ENCODE measurements at places on chromosomes 16 and 17. TPM values are rescaled to one million over a fixed set of nuclear protein-coding genes. Genes with fewer than 3 reads are reported as not detected.
A peak's percentile ranks its signal among the peaks of the same experiment; 100 is the strongest.

DNA sequence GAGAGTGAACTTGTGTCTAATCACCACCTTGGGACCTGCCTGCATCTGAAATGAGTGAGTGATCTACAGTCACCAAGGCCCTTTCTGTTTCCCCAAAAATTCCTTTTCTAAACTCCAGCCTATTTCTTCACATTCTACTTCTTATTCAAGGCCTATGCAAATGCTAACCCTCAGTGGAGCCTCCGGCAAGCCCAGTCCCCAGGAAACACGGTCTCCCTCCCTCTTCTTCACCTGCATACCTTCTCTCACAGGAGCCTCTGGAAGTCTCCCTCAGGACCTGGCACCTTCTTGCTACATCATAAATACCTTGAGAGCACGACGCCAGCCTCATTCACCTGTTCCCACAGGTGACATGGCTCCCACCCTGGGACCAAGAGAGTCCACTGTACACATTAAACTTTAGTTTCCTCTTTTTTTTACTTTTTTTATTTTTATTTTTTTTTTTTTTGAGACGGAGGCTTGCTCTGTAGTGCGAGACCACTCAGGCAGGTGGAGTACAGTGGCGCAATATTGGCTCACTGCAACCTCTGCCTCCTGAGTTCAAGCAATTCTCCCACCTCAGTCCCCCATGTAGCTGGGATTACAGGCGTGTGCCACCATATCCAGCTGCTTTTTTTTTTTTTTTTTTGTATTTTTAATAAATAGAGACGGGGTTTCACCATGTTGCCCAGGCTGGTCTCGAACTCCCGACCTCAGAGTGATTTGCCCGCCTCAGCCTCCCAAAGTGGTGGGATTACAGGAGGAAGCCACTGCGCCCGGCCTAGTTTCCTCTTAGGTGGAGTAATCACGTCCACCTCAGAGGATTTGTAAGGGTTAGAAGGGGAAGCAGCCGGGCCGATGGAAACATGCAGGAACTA lies 97.3 kb downstream of the ANKRD11 start:
- no peak for DNase-seq

The LRRC36 gene
- not detected for total RNA-seq

The HOXB7 gene
- total RNA-seq, result 0.44 TPM

The SHPK gene
- total RNA-seq, result 6.1 TPM

The PGS1 gene
- 24.3 TPM for total RNA-seq

- DNase-seq, result no peak
These were observed 16.4 kb upstream of the KDM6B start for GRCh38 chr17:7817643-7817964.

- DNase-seq, result no peak
These were observed 323.3 kb downstream of the BCAS3 start for GRCh38 chr17:61000911-61001310.

GRCh38 chr17:43517161-43517560 lies 29.0 kb downstream of the ETV4 start:
- DNase-seq, result no peak

- DNase-seq, result peak; percentile 79
These were observed 961 bp downstream of the FGF11 start for GRCh38 chr17:7440113-7440833.

DNA sequence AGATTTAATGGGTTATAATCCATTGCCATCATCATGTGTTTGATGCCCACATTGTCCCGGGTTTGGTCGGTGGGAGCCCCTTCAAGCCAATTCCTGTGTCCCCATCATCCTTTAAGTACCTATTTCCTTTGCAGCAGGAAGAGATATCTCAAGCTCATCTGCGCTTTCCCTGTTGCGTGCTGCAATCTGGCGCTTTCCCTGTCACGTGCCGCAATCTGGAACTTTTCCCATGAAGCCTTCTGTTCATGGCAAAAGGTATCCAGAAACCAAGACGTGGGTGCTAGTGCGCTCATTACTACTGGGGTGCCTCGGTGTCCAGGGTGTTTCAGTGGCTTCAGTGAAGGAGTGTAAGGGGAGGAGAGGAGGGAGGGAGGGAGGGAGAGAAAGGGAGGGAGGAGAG lies 174.6 kb upstream of the ZNF469 start:
- DNase-seq, result no peak

The HIC1 gene
- total RNA-seq, result 22.1 TPM

The CHRNB1 gene
- 13.8 TPM for total RNA-seq

GRCh38 chr17:47800686-47801085 lies 20.9 kb downstream of the OSBPL7 start:
- DNase-seq, result no peak

GRCh38 chr17:50807675-50808074 lies 27.7 kb upstream of the WFIKKN2 start:
- no peak for DNase-seq

The ADAMTS18 gene
- total RNA-seq, result 0.10 TPM

- DNase-seq, result no peak
These were observed 35.6 kb downstream of the TENT4B start for GRCh38 chr16:50188619-50189136.

GRCh38 chr16:81530814-81531213 lies 86.2 kb downstream of the CMIP start:
- no peak for DNase-seq

The BRIP1 gene
- total RNA-seq, result 0.10 TPM

The MARVELD3 gene
- total RNA-seq, result not detected

Data from left cardiac atrium (tissue), 4 donors.